Airway epithelial cell (primary cell): ENCODE measurements at places on chromosomes 1 and 21. TPM values are rescaled to one million over a fixed set of nuclear protein-coding genes. Genes with fewer than 3 reads are reported as not detected.

Gene USH2A
- total RNA-seq = not detected in 2 replicates

Gene HSPG2
- total RNA-seq = 109 and 120 TPM in 2 replicates

Gene LIN28A
- not detected in 2 replicates for total RNA-seq

Gene YY1AP1
- 36.4 and 39.1 TPM in 2 replicates for total RNA-seq

Gene VWA1
- 91.6 and 96.3 TPM in 2 replicates for total RNA-seq

Gene S100A9
- total RNA-seq = 4,961 and 5,057 TPM in 2 replicates

Gene OR10Z1
- total RNA-seq = not detected in 2 replicates

Gene HSF2BP
- total RNA-seq = 5.5 and 10.6 TPM in 2 replicates

Gene CELSR2
- total RNA-seq = 41.3 and 56.1 TPM in 2 replicates

Gene FAM167B
- total RNA-seq = not detected in 2 replicates

Gene ITPKB
- 6.6 and 8.5 TPM in 2 replicates for total RNA-seq

Gene CRNN
- 5.2 and 6.1 TPM in 2 replicates for total RNA-seq

Gene SIPA1L2
- total RNA-seq = 9.2 and 12.4 TPM in 2 replicates

Gene LCE1B
- total RNA-seq = not detected in 2 replicates

Gene SLC9C2
- not detected in 2 replicates for total RNA-seq

Gene ANGPTL1
- total RNA-seq = not detected in 2 replicates
